ENCODE measurements at places on chromosomes 2 and 18.

GRCh38 chr2:74497777-74498499 is 1.5 kb downstream of the LBX2 start:
- DNase-seq = no peak

GRCh38 chr2:48651158-48651790 is 33.6 kb downstream of the GTF2A1L start:
- no peak for DNase-seq

DNA sequence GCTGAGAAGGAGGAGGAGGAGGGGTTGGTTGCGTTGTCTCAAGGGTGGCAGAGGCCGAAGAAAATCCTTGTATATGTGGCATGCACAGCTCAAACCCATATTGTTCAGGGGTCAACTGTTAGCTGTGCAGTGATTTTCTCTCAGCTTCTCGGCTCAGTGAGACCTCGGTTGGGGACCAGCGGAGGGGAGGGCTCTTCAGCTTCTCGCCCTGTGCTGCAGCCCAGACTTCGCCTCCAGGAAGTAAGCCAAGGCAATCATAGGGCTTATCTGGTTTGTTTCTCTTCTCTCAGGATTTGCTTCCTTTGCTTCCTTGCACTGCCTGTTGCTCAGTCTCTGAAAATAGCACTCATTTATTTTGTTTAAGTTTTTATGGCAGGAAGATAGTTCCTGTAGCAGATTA is 85.5 kb downstream of the SOWAHC start:
- no peak for DNase-seq

DNA sequence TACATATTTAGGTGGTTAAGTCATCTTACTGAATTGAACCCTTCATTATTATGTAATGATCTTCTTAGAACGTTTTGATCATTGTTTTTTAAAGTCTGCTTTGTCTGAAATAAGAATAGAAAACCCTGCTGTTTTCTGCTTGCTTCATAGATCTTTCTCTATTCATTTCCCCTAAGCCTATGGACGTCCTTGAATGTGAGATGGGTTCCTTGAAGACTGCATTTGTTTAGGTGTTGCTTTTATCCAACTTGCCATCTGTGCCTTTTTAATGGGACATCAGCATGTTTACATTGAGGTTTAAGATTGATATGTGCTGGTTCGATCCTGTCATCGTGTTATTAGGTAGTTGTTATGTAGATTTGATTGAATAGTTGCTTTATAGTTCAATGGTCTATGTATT is 95.4 kb downstream of the SNTG2 start:
- no peak for DNase-seq
